ENCODE measurements at places on chromosomes 1 and 21.

GRCh38 chr1:200211157-200211556 lies 183.6 kb downstream of the NR5A2 start:
- DNase-seq: no peak

- DNase-seq: no peak
These were observed 10.2 kb downstream of the PTPN14 start for GRCh38 chr1:214541206-214541605.

GRCh38 chr1:213987422-213987926 lies 299 bp upstream of the PROX1 start:
- DNase-seq: peak; percentile 90

DNA sequence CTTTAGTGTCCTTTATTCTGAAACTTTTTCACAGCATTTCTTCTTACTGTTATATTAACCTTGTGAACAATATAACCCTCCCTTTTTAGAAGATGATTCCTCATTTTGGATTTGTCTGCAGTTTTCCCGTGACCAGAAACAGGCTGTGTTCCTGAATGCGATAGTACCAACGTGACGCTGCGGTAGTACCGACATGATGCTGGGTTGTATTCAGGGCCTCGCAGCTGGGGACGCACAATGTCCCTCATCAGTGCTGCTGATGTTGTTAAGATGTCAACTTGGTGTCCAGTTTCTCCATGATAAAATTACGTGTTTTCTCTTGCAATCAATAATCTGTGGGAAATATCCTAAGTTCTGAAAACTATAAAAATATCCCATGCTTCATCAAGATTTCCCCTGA lies 761.4 kb upstream of the TPTE start:
- DNase-seq: no peak
